ENCODE measurements at places on chromosomes 7 and 10. TPM values are rescaled to one million over a fixed set of nuclear protein-coding genes. Genes with fewer than 3 reads are reported as not detected.

Gene AQP1
- total RNA-seq = 1.4 TPM

Gene ATXN7L1
- 8.7 TPM for total RNA-seq

Gene GIMAP1
- 0.09 TPM for total RNA-seq

Gene ANKRD1
- total RNA-seq = 0.43 TPM

Gene TRPV5
- total RNA-seq = not detected

Gene HECTD2
- total RNA-seq = 12.5 TPM

Gene CALML5
- not detected for total RNA-seq

Gene PILRB
- 5.0 TPM for total RNA-seq

Gene AVL9
- 17.1 TPM for total RNA-seq

All from bronchial smooth muscle cell (primary cell).